ENCODE measurements at places on chromosomes 11 and 22.

- DNase-seq, result no peak
Observed at GRCh38 chr11:13012056-13012661, 3.0 kb downstream of the RASSF10 start.

- DNase-seq, result no peak
Observed at GRCh38 chr11:16511116-16512114, 155.1 kb upstream of the SOX6 start.

- no peak for DNase-seq
Observed at GRCh38 chr11:77072851-77073327, 6.1 kb downstream of the CAPN5 start.

DNA sequence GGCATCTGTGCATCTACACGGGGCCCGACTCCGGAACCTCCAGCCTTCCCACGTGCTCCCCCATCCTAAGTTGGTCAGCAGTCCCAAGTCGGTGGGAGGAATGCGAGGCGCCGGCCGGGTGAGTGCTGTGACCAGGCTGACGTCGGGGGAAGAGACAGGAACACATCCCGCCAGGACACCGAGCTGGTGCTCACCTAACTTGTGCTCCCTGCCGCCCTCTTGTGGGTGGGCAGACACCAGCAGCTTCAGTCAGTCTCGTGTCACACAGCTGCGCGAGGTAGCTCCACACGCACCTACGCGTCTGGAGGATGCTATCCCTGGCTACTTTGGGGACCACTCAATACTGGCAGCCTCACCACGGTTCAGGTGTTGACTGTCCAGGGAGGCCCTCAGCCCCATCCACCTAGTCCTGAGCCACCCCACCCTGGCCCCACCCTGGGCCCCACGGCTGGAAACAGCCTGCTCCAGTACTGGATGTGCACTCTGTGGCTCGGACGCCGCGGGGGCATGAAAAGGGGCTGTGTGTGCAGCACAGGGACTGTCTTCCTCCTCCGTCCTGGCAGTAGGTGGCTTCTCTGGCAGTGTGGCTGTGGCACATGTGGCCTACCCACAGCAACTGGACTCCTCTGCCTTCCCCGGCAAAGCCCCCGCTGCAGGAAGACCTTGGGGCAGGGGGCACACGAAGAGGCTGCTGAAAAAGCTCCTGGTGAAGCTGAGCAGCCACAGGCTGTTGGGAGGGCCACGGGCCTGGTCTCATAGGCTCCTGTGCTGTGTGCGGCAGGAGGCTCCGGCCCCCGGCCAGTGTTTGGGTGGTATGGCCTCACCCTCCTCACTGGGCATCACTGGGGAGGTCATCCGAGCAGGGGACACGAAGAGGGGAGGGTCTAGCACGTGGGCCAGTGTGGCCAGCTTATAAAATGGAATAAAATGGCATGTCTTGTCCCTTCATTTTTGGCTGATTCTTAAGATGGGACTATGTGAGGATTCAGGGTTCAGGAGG, 11.2 kb upstream of the BID start:
- no peak for DNase-seq

GRCh38 chr22:39232246-39232645, 12.5 kb downstream of the PDGFB start:
- DNase-seq, result no peak

- DNase-seq, result no peak
Observed at GRCh38 chr11:69531717-69532088, 50.2 kb downstream of the LINC01488 start.

DNA sequence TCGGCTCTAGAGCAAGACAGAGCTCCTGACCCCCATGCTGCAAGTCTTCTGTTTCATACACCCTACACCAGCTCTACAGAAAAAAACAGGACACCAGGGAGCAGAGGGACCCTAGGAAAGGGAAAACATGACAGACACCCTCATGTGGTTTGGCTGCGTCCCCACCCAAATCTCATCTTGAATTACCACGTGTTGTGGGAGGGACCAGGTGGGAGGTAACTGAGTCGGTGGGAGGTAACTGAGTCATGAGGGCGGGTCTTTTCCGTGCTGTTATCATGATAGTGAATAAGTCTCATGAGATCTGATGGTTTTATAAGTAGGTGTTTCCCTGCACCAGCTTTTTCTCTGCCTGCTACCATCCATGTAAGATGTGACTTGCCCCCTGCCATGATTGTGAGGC, 6.6 kb upstream of the C22orf39 start:
- no peak for DNase-seq

GRCh38 chr11:126800009-126800408, 200.6 kb downstream of the KIRREL3 start:
- DNase-seq, result no peak

DNA sequence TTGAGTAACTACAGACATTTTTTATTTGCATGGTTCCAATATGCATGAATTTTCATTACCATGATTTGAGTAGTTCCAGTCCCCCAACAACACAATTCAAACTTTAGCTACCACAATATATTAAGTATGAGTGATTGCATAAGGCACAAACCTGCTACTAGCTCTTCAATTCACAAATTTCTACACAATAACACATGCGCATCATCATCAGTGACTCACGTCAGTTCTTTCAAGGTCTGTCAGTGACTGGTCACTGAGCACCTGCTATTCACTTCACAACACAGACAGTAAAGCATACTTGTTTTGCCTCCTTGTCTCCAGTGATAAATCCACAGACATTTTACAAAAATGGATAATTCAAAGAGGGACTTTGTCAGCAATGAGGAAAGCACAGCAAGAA, 435.1 kb upstream of the CCDC90B start:
- no peak for DNase-seq

DNA sequence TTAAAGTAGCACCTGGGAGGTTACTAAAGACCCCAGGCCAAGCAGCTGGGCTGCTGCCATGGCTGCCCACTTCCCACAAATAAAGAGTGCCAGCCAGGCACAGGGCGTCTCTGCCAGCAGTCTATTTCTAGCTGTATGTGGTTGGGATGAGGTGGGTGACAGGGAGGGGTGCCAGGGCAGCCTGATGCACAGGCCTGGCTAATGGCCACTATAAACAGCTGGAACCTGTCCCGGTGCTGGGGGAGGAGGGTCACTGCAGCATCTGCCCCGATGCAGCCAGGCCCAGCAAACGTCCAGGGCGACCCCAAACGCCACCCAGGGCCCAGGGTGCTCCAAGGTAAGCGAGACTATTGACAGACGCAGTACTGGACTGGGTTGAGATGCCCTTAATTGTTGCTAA, 37.4 kb downstream of the SCUBE1 start:
- DNase-seq, result no peak

DNA sequence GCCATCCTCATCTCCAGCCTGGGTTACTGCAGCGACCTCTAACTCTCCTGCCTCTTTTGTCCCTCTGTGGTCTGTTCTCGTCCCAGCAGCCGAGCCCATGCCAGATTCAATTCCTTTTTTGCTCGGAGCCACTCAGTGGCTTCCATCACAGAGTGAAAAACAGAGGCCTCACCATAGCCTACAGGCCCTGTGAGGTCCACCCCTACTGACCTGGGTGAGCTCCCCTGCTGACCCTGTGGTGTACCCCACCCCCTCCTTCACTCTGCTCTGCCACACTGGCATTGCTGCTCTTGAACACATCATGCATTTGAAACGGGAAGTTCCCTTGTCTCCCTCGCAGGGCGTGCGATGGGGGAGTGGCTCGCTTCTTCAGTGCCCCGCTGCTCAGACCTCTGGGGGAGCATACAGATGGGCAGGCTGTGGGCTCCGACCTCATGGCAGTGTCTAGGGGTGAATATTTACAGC, 2.1 kb downstream of the AIP start:
- DNase-seq, result no peak

- no peak for DNase-seq
Observed at GRCh38 chr11:130411223-130411622, 17.2 kb downstream of the ADAMTS8 start.

- no peak for DNase-seq
Observed at GRCh38 chr11:130806746-130807145, 109.5 kb downstream of the SNX19 start.

- DNase-seq, result no peak
Observed at GRCh38 chr11:44467413-44467812, 98.0 kb upstream of the CD82 start.

- DNase-seq, result no peak
Observed at GRCh38 chr22:48428631-48429371, 1398.9 kb downstream of the BRD1 start.

DNA sequence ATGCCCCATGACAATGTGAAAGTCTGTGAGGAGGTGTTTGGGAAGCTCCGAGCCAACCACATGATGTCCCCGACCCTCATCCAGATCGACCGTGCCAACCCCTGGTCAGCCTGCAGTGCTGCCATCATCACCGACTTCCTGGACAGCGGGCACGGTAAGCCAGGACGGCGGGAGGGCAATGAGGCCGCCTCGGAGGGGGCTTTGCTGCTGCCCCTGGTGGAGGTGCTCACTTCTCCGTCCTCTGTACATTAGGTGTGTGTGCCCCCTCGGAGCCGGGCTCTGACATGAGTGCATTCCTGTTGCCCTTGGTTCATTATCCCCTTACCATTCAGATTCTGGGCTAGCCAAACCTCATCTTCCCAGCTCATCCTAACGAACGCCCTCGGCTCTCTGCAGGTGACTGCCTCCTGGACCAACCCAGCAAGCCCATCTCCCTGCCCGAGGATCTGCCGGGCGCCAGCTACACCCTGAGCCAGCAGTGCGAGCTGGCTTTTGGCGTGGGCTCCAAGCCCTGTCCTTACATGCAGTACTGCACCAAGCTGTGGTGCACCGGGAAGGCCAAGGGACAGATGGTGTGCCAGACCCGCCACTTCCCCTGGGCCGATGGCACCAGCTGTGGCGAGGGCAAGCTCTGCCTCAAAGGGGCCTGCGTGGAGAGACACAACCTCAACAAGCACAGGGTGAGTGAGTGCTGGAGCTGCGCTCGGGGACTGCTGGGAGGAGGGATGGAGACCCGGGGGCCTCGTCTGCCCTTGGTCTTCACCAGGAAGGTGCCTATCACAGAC, 13.8 kb downstream of the ADAMTS15 start:
- no peak for DNase-seq

GRCh38 chr11:95327273-95327948, 96.4 kb upstream of the SESN3 start:
- no peak for DNase-seq

DNA sequence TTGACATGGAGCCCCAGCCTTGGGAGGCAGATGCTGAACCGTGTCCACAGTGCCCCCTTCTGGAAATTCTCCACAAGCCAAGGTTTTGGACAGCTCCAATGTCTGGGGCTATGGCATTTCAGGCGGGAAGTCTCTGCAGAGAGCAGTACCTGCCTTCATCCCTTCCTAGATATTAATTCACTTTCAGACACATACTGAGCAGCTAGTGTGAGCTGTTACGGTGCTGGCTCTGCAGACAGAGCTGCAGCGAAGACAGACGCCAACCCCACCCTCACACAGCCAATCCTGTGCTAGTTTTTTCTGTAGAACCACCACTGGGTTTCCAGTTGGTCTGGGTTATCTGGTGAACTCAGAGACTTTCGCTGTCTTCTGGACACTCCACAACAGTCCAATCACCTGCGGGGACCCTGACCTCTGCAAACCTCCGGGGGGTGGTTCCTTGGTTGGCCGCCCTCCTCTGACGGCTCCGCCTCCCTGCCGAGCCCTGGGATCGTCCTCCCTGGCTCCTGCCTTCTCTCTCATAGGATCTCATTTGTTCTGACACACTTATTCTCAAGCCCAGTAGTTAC, 9.1 kb downstream of the LMF2 start:
- DNase-seq, result peak; percentile 42

- DNase-seq, result no peak
Observed at GRCh38 chr11:6229911-6230310, 4.5 kb downstream of the FHIP1B start.

- no peak for DNase-seq
Observed at GRCh38 chr11:47152126-47152952, 24.3 kb downstream of the ARFGAP2 start.

DNA sequence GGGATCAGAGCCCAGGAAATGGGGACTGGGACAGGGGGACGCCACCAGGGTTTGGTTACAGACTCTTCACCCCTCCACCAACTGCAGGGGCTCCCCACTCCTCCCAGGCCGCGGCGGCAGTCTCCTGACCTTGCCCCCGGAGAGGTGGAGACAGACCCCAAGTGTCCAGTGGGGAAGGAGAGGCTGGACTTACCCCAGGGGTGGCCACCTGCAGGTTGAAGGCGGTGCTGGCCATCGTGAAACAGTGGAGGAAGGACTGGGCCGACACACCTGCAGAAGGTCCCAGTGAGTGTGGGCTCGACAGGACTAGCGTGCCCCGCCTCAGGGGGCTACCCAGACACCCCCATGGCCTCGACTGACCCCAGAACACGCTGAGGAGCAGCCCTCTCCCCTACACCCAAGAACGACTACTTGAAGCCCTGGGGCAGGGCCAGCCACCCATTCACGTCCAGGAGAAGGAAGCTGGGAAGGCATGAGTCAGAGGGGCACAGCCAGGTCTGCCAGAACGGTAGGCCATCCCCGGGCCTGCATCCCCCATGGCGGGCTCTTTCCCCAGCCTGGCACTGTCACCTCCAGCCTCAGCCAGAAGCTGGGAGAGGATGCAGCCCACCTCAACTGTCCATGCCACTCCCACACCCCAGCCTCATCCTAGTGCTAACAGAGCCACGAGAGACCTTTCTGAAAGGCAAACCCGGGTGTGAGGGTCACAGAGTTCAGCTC, 2.3 kb downstream of the GATD1 start:
- no peak for DNase-seq

GRCh38 chr22:22395245-22395644, 113.3 kb downstream of the ZNF280B start:
- no peak for DNase-seq

- DNase-seq, result no peak
Observed at GRCh38 chr22:50473088-50473487, 1.7 kb downstream of the SBF1 start.

- DNase-seq, result peak; percentile 77
Observed at GRCh38 chr22:17436981-17437412, 67.7 kb downstream of the CECR2 start.

- no peak for DNase-seq
Observed at GRCh38 chr11:112778091-112778876, 182.9 kb upstream of the NCAM1 start.

- DNase-seq, result no peak
Observed at GRCh38 chr11:11239959-11240358, 113.1 kb downstream of the CSNK2A3 start.

GRCh38 chr11:120579611-120580031, 68.1 kb downstream of the GRIK4 start:
- no peak for DNase-seq

DNA sequence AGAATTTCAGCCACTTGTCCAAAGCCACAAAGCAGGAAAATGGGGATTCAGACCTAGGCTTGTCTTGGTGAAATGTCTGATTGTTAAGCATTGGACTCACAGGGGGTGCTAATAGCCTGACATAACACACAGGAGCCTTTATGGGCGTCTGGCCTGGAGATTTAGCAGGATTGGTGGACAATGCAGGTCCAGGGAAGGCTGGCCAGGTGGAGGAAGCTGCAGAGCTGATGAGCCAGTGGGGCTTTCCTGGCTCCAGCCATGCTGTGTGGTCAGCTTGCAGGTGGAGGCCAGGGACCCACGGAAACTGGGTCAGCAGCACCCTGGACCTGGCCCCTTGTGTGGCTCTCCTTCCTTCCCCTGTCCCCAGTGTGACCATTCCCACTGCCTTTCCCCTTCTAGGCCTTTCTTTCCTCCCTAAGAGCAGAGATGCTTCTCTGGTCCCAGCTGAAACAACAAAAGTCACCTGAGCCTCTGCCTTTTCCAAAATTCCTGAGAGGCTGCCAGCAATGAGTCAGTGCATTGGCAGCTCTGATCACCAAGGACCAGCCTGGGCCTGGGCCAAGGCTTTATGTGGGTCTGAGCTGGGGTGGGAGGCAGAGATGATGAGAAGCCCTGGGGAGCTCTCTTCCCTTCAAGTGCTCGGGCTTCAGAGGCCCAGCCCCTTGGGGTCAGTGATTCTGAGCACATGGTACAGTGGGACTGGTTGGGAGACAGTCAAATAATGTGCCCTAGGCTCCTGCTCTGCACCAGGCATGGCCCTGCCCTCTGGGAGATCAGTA, 85.2 kb downstream of the CCDC81 start:
- DNase-seq, result no peak
